ENCODE measurements at places on chromosomes 7 and 10. TPM values are rescaled to one million over a fixed set of nuclear protein-coding genes. Genes with fewer than 3 reads are reported as not detected.

- no peak for DNase-seq
These were observed 38.2 kb upstream of the C10orf71 start for GRCh38 chr10:49260644-49261296.

- no peak for DNase-seq
These were observed 1.3 kb downstream of the NAMPT start for GRCh38 chr7:106283501-106283830.

DNA sequence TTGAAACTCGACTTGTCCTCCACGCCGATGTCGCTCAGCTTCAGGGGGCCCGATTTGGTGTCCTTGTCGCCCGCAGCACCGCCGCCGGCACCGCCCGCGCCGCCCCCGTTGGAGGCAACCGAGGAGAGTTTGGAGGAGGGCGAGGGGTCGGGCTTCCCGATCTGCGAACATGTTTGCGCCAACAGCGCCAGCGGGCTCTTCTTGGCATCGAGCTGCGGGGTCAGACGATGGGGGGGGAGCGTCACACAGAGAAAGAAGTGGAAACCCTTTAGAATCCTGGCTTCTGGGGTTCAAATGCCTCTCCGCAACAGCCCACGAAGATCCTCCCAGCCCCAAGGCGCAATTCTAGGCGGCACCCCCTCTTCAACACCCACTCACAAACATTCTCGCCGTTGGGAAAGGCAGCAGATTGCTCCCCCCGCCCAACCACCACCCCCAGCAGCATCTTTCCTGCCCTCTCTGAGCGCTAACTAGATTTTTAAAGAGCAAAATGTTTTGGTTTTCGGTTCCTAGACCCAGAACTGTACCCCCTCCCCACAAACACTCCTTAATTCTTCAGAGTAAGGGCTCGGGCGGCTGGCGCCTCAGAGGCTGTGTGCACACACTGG lies 1.3 kb downstream of the ZNF503 start:
- peak; percentile 29 for DNase-seq

- no peak for DNase-seq
These were observed 31.0 kb upstream of the OPALIN start for GRCh38 chr10:96389785-96390184.

- peak; percentile 90 for DNase-seq
These were observed 37.0 kb downstream of the FAM20C start for GRCh38 chr7:229184-229964.

The INSYN2A gene
- total RNA-seq, result not detected

DNA sequence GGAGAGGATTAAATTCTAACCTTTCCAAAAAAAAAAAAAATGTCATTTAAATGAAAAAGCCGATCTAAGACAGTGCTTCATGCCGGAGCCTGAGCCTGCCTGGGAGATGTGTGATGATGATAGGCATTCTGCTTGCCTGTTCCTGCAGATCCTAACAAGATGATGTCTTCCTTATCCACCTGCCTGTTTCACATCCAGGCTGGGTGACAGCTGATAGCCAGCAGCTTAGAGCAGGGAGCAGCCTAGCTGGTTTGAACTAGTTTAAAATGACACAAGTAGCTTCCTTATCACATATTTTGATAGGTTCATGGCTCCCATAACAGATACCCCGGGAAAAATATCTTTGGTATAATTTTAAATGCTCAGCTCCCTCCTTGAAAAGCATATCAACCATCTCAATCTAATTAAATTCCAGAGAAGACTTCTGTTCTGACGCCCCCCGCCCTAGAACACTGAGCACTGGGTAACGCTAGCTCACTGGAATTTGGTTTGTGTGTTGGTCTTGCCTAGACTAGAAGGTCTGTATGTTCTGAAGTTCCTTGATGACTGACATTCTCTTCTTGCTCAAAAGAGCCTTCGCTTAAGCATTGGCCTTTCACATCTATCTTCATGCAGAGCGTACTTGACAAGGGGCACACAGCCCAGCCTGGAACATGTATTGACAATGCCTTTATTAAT lies 96.9 kb upstream of the FGFR2 start:
- DNase-seq, result no peak

GRCh38 chr7:151572136-151572535 lies 52.4 kb upstream of the RHEB start:
- no peak for DNase-seq

The HELLS gene
- total RNA-seq, result 1.8 TPM

The PPP1R3C gene
- 14.4 TPM for total RNA-seq

The GTF2IRD1 gene
- 11.0 TPM for total RNA-seq

GRCh38 chr10:110137142-110137545 lies 70.3 kb upstream of the MXI1 start:
- DNase-seq, result no peak

GRCh38 chr7:72751978-72752377 lies 76.0 kb downstream of the TYW1B start:
- no peak for DNase-seq

GRCh38 chr10:65194555-65194954 lies 1673.4 kb downstream of the REEP3 start:
- no peak for DNase-seq

GRCh38 chr10:103855852-103856796 lies 748 bp upstream of the SH3PXD2A start:
- DNase-seq, result no peak

The GJD4 gene
- total RNA-seq, result not detected

DNA sequence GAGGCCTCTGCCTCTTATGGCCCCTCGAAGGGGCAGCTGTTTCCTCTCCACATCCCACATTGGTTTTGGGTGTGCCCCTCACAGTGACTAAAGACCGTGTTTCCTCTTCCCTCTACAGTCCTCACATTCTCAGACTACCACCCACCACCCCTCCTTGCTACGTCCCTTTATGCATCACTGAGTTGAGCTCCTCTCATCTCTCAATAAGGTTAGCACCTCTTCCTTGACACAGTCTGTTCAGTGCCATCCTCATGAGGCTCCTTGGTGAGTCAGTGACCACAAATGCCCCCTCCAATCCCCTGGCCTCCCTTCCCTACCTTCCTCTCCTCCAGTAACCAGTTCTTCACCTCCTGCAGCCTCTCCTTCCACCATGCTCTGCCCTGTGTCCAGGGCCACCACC lies 239.1 kb upstream of the MYO3A start:
- DNase-seq, result no peak

DNA sequence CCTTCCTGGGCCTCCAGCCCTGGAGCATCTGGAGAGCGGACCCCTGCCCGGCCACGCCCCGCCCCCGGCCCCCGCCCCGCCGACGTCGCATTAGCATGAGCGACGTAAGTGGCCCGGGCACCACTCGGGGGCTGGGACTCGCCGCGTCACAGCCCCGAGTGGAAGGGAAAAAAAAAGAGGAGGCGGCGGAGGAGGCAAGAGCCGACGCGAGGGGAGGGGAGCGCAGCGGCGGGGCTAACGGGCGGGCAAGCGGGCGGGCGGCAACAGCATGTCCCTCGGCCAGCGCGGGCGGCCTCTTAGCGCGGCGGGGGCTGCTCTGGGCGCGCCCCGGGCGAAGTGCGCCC lies at the start of gene SLC18A3:
SLC18A3 (plus strand) TSS at position 197 of the 344 bp plus-strand sequence. CDS start 431 bp downstream, outside the sequence.
- no peak for DNase-seq

GRCh38 chr7:26061678-26062603 lies 90.1 kb upstream of the NFE2L3 start:
- peak; percentile 74 for DNase-seq

The GARS1 gene
- 56.8 TPM for total RNA-seq

The TOMM7 gene
- total RNA-seq, result 191 TPM

- DNase-seq, result no peak
These were observed 16.2 kb upstream of the LRRN3 start for GRCh38 chr7:111074748-111075146.

GRCh38 chr10:87976101-87976743 lies 112.8 kb downstream of the PTEN start:
- no peak for DNase-seq

DNA sequence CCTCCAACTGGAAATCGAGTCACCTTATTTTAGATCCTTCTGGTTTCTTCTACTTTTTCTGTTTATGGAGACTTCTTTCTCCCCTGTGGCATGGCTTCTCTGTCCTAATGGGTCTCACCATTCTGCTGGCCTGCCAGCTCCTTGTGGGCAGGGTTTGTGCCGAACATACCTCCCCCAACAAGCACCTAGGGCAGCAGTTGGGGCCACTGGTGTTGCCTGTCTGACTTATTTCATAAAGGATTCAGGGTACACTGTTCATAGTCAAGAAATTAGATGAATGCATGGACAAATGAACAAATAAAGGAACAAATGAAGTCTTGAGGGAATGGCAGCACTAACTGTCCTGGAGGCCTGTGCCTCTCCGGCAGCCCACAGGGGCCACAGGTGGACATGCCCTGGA lies 55.6 kb upstream of the DOCK1 start:
- no peak for DNase-seq

The MRLN gene
- total RNA-seq, result not detected

GRCh38 chr7:74115326-74115725 lies 31.7 kb downstream of the LIMK1 start:
- no peak for DNase-seq

DNA sequence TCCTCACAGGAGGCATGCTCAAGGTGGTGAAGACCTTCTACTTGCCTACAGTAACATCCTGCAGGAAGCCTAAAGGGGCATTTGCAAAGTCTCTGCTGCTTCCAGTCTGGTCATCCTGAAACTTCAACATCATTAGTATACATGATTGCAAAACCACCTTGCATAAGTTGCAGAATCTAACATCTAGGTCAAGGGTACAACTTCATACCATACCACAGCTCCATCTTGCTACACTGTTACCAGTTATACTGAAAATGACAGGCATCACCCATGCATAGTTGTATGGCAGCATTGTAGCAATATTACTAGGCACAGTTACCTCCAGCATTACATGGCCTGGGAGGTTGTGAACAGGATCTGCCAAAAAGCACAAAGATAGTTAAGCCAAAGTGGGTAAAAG lies 13.7 kb upstream of the MACROH2A2 start:
- no peak for DNase-seq

DNA sequence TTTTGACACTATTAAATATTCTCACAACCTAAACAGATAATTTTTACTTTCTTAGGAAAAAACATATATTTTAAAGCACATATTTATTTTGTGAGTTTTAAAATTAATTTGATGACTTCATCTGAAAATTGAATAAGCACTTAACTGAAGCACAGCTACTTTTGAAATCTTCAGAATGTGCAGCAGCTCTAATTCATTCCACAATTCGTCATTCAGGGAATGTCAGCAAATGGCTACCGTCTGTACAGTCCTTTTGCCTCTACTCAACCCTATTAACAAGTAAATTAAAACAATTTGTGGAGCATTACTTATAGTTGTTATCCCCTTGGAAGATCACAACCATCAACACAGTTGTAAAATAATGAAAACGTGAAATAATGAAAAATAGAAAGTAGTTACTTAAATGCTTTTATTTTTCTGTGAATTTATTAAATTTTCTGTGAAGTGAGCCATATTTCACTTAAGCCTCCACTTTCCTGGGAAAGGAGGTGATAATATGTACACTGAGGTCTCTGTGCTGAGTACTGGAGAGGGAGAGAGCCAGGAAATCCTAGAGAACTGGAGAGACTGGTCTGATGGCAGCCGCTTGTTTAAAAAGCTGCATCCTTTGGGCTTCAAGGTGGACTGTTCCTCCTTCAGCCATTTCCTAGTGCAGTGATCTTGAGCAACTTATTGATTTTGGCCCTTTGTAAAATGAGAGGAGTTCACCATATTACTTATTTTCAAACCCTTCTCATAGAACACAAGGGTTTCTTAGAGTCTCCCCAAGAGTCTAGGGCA lies 70.6 kb downstream of the REEP3 start:
- DNase-seq, result no peak

DNA sequence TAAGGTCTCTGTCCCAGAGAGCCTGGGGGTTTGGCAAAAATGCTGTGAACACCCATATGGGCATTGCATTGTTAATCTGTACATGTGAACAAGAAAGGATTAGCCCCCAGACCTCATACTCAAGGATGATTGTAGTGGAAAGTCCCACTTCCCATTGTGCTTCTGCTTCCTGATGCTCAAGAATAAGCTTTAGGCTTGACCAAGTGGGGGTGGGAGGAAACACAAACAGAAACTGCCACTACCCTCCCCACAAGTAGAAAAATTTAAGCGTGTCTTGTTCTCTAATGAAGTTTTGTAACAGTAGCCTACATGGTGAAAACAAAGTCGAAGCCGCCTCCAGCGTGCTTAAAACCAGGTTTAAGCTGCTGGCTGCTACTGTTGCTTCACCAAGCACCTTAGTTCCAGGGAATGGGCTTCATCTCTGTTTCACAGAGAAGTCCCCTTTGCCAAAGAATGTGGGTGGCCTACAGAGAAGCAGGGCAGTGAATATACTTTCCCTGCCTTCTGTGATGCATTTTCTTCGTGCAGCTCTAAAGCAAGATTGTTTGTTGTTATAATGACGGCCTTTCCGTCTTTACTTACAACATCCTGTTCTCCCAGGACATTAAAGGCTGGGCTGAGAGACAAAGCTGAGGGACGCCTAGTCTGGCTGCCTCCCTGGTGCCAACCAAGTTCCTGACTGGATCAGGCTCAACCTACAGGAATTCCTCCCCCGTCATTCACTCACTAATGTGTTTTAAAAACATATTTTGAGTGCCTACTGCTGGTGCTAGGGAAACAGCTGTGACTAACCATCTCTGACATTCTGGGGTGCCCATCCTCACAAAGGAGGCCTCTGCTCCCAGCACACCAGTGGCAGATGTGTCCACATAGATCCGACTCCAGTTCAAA lies 32.1 kb upstream of the CCSER2 start:
- DNase-seq, result no peak

GRCh38 chr7:43475983-43476382 lies 106.9 kb upstream of the STK17A start:
- DNase-seq, result no peak

The AGAP9 gene
- total RNA-seq, result 6.0 TPM

The PIK3AP1 gene
- 26.9 TPM for total RNA-seq

The NANOS1 gene
- 2.9 TPM for total RNA-seq

DNA sequence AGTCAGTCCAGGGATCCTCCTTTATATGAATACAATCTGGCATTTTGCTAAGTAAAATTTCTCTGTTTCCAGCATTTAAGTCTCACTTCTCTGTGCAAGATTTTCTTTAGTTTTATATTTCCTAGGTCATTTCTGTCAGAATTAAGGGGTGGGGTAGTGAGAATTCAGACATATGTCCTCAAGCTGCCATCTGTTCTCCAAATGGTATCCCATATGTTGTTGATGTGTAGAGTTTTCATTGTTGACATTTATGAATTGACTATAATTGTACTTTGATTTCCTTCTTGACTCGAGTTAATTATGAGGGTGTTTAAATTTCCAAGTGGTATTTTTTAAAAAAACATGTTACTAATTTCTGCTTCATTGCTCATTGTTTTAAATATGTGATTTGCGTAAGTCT lies 148.8 kb downstream of the NPSR1 start:
- DNase-seq, result no peak

DNA sequence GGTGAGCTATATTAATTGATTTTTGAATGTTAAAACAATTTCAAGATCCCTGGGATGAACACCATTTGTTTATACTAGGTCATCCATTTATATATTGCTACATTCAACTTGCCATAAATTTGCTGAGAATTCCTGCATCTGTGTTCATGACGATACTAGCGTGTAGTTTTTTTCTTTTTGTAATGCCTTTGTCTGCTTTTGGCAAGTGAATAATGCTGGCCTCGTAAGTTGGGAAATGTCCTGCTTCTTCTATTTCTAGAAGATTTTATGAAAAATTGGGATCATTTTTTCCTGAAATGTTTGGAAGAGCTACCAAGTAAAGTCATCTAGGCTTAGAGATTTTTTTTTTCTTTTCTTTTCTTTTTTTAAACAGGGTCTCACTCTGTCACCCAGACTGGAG lies 12.9 kb upstream of the MEST start:
- no peak for DNase-seq
